ENCODE measurements at places on chromosomes 4 and X.

DNA sequence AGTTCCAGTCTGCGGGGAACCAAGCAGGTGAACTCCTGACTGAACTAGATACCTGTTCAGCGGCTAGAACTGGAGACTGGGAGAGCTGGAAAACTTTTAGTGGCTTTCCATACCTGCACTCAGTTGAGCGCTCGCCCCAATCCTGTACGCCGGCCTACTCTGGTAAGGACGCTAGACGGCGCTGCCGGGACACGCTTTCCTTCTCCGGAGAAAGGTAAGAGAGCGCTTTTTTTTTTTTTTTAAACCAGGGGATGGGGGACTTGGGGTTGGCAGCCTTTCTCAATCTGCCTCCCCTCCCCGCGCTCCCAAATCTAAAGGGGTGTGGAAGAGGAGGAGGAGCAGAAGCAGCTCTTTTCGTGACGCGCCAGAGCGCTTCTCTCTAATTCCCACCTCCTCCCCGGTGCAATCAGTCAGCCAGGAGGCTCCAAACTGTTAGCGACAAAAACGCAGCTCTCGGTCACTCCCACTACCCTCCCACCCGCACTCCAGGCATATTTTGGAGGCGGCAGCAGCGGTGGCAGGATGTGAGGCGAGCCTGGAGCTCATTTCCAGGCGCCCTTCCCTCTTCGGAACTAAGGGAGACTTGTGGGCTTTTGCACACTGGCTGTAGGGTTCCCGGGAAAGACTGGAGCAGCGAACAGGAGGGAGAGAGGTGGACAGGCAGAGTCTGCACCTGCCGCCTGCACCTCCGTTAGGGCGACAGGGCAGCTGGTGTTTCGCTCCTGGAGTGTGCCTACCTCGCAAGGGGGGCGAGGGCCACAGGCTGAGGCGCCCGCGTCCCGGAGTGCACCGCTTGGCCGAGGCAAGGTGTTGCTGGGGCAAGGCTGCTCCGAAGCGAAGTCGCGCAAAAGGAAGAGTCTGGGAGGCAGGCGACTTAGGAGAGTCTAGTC is at the start of gene IL1RAPL2:
IL1RAPL2 (plus strand) TSS at position 409 of the 890 bp plus-strand sequence.
- no peak for DNase-seq

GRCh38 chr4:180664766-180665368 is 1578.3 kb upstream of the TENM3 start:
- no peak for DNase-seq

GRCh38 chr4:147638942-147639341 is 21.7 kb downstream of the TMEM184C start:
- no peak for DNase-seq

DNA sequence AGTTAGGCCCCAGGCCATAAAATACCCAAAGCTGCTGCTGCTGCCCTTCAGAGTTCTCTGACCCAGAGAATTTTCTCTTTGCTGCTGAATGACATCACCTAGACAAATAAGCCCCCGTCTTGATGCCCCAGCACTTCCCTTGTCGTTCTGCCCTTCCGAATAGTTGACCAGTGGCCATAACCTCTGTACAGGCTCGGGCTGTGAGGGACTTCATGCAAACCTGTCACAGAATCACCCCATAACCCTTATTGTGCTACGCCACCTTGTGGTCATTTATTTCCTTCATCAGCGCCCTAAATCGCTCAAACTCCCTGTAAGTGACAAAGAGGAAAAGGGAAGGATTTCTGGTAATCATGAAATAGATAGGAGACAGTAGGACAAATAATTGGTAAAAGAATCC is 18.8 kb downstream of the SPACA5 start:
- peak; percentile 42 for DNase-seq

GRCh38 chrX:1466971-1467561 is 14.4 kb upstream of the ASMTL start:
- peak; percentile 56 for DNase-seq

DNA sequence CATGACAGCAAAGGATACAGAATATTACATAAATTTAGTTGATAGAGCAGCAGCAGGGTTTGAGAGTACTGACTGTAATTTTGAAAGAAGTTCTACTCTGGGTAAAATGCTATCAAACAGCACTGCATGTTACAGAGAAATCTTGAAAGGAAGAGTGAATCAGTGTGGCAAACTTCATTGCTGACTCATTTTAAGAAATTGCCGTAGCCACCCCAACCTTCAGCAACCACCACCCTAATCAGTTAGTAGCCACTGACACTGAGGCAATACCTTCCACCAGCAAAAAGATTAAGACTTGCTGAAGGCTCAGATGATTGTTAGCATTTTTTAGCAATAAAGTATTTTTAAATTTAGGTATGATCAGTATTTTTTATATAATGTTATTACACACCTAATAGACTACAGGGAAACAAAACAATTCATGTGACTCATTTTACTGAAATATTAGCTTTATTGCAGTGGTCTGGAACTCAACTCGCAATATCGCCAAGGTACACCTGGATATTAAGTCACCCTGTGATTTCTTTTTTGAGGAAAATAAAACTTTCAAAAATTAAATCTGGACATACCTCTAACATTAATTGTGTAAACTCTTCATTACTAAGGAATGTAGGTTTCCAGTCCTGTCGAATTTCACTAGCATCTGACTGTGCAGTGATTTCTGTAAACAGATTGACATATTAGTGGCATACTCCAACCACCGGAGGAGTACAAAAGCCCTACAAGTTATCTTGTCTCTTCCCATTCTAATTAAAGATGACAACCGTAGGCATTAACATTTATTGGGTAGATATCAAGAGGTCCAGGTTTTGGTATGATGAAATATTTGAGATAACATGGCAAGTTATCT is 71.1 kb downstream of the CLOCK start:
- DNase-seq: no peak

GRCh38 chr4:5460106-5460801 is 248.1 kb downstream of the EVC2 start:
- DNase-seq: peak; percentile 34

DNA sequence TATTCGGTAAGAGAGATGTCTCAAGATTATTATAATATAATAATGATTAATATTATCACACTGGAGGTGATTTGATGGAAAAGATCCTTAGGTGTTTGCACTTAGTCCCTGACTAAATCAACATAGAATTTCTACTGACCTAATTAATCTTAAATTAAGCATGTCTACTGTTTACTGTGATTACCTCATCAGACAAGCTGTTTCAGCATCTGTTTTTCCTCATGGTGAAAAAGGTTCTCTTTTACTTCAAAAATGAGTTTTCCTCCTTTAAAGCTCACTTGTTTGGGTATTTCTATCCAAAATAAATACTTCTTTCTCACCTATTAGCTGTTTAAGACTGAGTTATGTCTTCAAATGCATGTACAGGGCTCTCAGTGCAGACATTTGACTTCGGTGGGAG is 407.8 kb downstream of the NKX6-1 start:
- no peak for DNase-seq

DNA sequence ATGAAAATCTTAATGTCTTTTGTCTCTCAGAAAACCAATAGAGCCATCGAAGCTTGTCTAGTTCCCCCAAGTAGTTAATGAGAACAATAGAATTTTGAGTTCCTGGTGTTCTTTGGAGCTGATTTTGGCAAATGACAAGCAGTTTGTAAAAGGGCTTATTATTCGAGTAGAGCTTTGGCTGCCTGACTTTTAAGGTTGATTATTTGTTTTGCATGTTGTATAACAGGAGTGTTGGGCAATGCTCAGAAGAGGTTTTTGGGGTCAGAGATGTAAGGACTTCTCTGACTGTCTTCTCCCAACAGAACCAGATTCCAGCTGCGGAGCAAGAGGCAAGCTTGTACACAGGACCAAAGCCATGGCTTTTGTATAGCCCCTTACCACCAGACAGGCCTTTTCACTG is 30.0 kb downstream of the ZCCHC12 start:
- no peak for DNase-seq

- DNase-seq: no peak
Observed at GRCh38 chrX:133658293-133658911, 243.1 kb upstream of the GPC4 start.

DNA sequence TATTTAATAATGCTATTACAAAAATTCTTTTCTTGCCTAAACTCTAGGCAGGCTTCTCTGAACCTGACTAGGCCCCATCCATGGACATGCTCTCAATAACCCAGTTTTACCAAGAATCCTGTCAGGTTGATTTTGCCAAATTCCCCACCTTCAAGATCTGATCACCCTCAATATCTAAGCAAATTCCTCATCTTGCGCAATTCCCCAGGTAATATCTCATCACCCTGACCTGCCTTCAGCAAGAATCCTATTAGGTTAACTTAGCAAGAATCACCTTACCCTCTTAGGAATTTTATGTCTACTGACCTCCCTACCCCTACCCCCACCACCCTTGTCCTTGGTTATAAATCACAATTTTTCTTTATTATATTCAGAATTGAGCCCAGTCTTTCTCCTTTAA is 579.1 kb downstream of the C4orf33 start:
- DNase-seq: no peak

GRCh38 chr4:123849495-123849894 is 452.9 kb downstream of the SPRY1 start:
- no peak for DNase-seq

GRCh38 chrX:1059576-1060561 is 152.6 kb downstream of the CRLF2 start:
- DNase-seq: no peak

GRCh38 chr4:76306882-76307659 is 538 bp downstream of the STBD1 start:
- peak; percentile 49 for DNase-seq

- DNase-seq: no peak
Observed at GRCh38 chr4:54959651-54960116, 165.7 kb downstream of the KDR start.

GRCh38 chr4:18882468-18882867 is 860.9 kb upstream of the LCORL start:
- DNase-seq: no peak

DNA sequence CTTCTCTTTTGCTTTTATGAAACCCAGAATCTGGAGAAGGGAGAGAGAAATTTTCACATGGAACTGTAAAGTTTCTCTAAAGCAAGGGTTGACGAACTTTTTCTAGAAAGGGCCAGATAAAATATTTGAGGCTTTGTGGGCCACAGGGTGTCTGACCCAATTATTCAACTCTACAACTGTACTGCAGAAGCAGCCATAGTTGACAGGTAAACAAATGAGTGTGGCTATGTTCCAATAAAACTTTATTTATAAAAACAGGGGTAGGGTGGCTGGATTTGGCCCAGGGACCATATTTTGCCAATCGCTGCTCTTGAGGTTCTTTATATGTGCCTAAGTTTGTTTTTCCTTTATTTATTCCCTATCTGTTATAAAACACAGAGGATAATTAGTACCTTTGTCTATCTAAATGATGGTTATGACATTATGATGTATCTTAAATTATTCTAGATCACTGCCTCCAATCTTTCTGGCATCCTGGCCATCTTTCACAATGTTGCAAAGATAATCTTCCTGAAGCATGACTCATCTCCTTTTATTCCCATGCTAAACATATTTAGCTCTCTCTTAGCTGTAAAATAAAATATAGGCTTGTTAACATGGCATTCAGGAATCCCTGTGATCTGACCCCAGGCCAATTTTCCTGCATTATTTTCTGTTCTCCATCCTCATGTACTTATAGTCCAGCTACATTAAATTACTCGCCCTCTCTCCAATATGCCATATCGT is 106.8 kb upstream of the CBLL2 start:
- no peak for DNase-seq

- peak; percentile 39 for DNase-seq
Observed at GRCh38 chrX:119015407-119016237, 41.2 kb downstream of the LONRF3 start.

GRCh38 chrX:15399962-15400391 is 15.8 kb upstream of the VEGFD start:
- DNase-seq: no peak

- no peak for DNase-seq
Observed at GRCh38 chrX:128436397-128437103, 384.3 kb upstream of the ACTRT1 start.

DNA sequence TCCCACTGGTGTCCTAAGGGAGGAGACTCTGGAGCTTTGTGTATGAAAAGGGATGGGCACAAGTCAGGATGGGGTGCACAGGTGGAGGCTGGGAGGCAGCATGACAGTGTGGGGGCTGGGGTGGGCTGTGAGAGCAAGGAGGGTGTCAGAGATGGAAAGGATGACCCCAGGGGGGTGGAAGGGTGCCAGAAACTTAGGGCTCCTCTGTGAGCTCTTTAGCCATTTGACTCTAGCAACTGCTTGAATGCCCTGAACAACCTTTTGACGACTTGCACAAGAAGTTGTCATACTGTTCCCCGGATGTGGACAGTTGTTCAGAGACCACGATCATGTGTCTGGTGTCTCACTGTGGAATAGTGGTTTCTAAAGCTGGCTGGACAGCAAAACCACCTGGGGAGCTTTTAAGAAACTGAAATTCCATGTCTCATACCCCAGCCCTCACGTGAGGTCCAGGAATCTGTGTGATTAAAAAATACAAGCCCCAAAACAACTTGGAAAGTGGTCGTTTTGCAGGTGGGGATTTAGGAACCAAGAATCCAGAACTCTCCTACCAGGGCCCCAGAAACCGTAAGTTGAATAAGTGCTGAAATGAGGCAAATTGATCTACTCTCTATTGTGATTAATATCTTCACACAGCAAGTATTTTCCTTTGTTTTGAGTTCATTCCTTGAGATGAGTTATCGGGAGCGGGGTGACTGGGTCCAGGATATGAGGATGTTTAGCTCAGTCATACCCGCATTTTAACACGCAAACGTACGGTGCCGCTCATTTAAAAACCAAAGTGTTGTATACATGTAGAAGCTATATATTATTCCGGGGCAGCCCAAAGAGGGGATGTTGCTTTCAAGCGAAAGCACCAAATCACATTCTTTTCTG is 3.4 kb downstream of the RHOH start:
- peak; percentile 78 for DNase-seq

DNA sequence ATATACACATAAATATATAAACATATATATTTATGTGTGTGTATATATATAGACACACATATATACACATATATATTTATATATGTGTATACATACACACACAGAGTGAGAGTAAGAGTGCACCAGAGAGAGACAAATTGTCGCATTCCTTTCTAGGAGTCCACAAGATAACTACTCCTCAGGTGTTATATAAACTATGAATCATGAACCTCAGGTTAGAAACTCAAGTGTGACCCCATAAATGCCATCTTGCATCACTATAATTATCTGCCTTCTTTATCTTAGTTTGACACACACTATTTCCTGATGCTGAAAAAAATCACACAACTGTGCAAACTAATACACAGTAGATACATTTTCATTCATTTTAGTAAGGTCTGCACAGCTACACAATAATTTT is 135.2 kb downstream of the PPARGC1A start:
- DNase-seq: no peak

- DNase-seq: no peak
Observed at GRCh38 chr4:186704057-186704456, 19.6 kb downstream of the FAT1 start.

DNA sequence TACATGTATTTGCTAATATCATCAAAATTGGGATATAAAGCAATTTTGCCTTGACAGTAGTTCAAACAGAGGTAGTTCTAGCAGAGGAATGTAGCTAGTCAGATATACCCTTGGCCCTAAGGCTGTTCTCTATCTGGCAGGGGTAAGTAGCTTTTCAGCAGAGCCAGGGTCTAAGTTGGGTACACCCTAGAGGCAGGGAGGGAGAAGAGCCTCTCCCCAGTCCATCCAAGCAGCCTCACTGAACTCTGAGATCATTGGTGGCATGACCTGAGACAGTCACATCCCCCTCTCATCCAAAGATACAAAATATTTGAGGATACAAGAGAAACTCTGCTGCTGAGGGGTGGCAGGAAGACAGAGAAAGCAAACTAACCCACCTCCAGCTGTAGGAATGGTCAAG is 343.7 kb downstream of the DHX15 start:
- DNase-seq: no peak

- no peak for DNase-seq
Observed at GRCh38 chr4:30460818-30461217, 259.4 kb upstream of the PCDH7 start.
